ENCODE measurements at places on chromosomes 11 and 22. TPM values are rescaled to one million over a fixed set of nuclear protein-coding genes. Genes with fewer than 3 reads are reported as not detected.

Gene ENTHD1
- not detected for total RNA-seq

Gene CABP7
- total RNA-seq, result not detected

Gene NRIP3
- 1.7 TPM for total RNA-seq

Gene ALDH3B2
- 0.87 TPM for total RNA-seq

Gene PLAAT5
- total RNA-seq, result not detected

Gene KDM4E
- not detected for total RNA-seq

Gene GLYATL2
- total RNA-seq, result 1.1 TPM

Gene PHLDB1
- 64.3 TPM for total RNA-seq

Gene SMC1B
- not detected for total RNA-seq

Gene CNTN5
- not detected for total RNA-seq

Gene C11orf87
- under 0.01 TPM for total RNA-seq

Gene BEST1
- total RNA-seq, result 1.4 TPM

Gene PRDM11
- 8.6 TPM for total RNA-seq

Gene TMEM121B
- total RNA-seq, result not detected

Gene MRGPRF
- 0.47 TPM for total RNA-seq

Gene SNX32
- total RNA-seq, result not detected

Gene B3GAT1
- total RNA-seq, result 0.47 TPM

Gene NAP1L4
- total RNA-seq, result 103 TPM

Gene ISX
- total RNA-seq, result not detected

Gene MMP8
- total RNA-seq, result not detected

Gene TALDO1
- 214 TPM for total RNA-seq

Gene LRRC4C
- not detected for total RNA-seq

Gene DTX4
- total RNA-seq, result 5.9 TPM

Gene CNGA4
- total RNA-seq, result not detected

Gene LRRN4CL
- 0.08 TPM for total RNA-seq

Gene ST13
- 118 TPM for total RNA-seq

Gene PATE2
- total RNA-seq, result not detected

Gene ADAMTS8
- total RNA-seq, result not detected

Gene LRRC75B
- total RNA-seq, result 14.9 TPM

Gene OR51V1
- not detected for total RNA-seq

Gene MS4A14
- not detected for total RNA-seq
